Effector memory CD8-positive, alpha-beta T cell (primary cell): ENCODE measurements at places on chromosomes 5 and 9.

- H3K27ac ChIP-seq: no peak overlapping the region
- peaks cover 67% of the 10 kb centered on the region for H3K27me3 ChIP-seq
- no peaks in the 10 kb centered on the region for H3K36me3 ChIP-seq
- H3K4me1 ChIP-seq: no peaks in the 10 kb centered on the region
Measured at GRCh38 chr5:175614223-175614815, 43.6 kb upstream of the HRH2 start.

- no peaks in the 10 kb centered on the region for H3K27me3 ChIP-seq
- no peaks in the 10 kb centered on the region for H3K36me3 ChIP-seq
- no peak overlapping the region for H3K4me3 ChIP-seq
- H3K4me1 ChIP-seq: no peaks in the 10 kb centered on the region
- DNase-seq: no peak
Measured at GRCh38 chr9:83047839-83048775, 14.8 kb downstream of the RASEF start.

DNA sequence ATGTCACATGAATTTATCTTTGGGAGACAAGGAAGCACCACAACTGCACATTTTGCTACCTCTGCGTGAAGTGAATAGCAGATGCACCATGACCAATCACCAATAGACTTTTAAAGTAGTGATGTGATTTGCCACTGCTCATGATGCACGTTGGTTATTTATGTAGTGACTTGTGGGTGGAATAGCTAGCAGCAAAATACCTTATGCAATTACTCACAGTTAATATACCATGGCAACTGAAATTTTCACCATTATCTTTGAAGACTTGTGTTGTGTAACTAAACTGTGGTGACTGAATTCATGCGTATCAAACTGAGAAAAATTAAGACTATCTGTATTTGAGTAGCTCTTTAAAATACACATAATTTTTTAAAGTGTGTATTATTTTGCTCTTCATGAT, 46.2 kb upstream of the TUSC1 start:
- H3K36me3 ChIP-seq: no peaks in the 10 kb centered on the region
- no peaks in the 10 kb centered on the region for H3K27me3 ChIP-seq
- no peaks in the 10 kb centered on the region for H3K4me1 ChIP-seq
- H3K27ac ChIP-seq: no peak overlapping the region
- DNase-seq: no peak

DNA sequence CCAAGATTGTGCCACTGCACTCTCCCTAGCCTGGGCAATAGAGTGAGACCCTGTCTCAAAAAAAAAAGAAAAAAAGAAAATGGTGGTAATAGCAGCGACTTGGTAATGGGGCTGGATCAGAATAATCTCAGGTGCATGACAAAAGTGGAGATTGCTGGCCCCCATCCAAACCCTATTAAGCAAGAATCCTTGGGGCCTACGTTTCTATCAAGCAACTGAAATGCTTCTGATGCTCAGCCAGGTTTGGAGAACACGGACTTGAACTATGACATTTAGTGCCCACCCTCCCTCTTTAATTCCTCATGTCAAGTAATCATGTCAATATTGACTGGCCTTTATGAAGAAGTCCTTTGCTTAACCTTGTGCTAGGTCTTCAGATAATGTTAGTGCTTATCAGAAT, 6.6 kb downstream of the C5orf52 start:
- H3K27ac ChIP-seq: no peak overlapping the region
- no peak overlapping the region for H3K4me3 ChIP-seq
- H3K36me3 ChIP-seq: no peaks in the 10 kb centered on the region

DNA sequence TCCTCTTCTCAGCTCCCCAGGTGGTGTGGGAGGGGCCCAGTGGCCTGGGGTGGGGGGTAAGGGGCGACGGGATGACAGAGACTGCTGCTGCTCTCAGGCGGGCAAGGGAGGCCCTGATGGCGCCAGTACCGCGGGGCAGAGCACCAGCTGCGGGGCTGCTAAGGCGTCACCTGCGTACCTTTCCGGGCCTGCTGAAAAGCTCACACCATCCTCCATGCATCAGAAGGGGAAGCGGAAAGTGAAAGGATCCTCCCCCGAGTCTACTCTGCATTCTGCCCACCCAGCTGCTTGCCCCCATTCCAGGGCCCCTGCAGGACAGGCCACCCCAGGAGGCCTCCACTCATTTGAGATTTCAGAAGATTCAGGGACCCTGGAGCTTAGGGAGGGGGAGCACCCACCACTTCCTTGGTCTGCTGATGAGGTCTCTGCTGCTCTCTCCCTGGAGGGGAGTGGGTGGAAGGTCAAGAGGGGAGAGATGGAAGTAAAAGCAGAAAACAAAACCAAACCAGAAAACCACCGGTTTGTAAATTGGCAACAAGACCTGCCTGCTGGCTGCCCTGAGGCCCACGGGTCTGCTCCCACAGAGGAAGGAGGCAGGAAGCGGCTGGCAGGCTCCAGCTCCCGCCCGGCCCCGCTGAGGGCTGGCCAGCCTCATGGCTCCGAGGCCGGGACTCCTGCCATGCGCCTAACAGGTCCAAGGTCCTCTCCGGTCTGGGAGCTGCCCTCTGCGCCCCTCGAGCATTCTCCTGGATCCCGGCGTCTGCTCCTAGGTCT, 33.6 kb downstream of the PRRT1B start:
- DNase-seq: peak; percentile 45
- H3K27me3 ChIP-seq: no peaks in the 10 kb centered on the region
- peaks cover 28% of the 10 kb centered on the region for H3K4me1 ChIP-seq
- peak overlapping the region; percentile 71 for H3K4me3 ChIP-seq
- peak overlapping the region; percentile 93 for H3K27ac ChIP-seq
- peaks cover 84% of the 10 kb centered on the region for H3K36me3 ChIP-seq

- no peaks in the 10 kb centered on the region for H3K27me3 ChIP-seq
- H3K4me1 ChIP-seq: no peaks in the 10 kb centered on the region
- no peak overlapping the region for H3K4me3 ChIP-seq
- H3K27ac ChIP-seq: no peak overlapping the region
- no peaks in the 10 kb centered on the region for H3K36me3 ChIP-seq
- no peak for DNase-seq
Measured at GRCh38 chr5:124686239-124687004, 60.0 kb downstream of the ZNF608 start.

DNA sequence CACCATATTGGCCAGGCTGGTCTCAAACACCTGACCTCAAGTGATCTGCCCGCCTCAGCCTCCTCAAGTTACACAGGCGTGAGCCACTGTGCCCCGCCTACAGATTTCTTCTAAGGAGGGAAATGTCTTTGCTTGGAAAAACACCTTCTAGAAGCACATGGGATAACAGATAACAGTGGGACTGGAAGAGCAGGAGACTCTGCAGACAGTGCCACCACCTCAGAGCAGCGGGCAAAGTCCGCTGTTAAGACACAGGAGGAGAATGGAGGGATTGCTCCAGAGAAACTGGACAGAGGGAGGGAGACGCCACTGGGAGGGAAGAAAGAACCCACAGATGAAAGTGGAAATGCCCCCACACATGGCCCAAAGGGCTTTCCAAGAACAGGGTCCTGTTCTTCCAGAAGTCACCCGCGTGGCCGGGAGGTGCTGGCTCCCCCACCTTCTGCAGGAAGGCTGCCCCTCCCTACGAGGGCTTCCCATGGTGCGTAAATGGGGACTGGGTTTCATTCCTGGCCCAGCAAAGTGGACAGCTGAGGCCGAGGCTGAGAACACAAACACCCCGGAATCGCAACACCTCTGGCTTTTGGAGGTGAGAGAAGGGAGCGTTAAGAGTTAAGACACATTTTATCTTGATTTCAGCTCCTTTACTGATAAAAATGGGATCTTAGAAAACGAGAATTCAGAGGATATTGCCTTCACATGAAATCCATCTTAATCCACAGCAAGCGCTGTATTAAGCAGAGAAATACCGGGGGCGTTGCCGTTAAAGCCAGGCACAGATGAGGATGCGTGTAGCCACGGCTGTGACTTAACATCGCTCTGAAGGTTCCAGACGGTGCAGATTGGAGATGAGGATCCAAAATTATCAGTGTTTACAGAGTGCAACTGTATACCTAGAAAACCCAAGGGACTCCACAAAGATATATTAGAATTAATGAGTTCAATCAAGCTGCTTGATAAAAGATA, 11.2 kb downstream of the ADAMTS2 start:
- peaks cover 41% of the 10 kb centered on the region for H3K27me3 ChIP-seq
- H3K27ac ChIP-seq: no peak overlapping the region
- no peak overlapping the region for H3K4me3 ChIP-seq

DNA sequence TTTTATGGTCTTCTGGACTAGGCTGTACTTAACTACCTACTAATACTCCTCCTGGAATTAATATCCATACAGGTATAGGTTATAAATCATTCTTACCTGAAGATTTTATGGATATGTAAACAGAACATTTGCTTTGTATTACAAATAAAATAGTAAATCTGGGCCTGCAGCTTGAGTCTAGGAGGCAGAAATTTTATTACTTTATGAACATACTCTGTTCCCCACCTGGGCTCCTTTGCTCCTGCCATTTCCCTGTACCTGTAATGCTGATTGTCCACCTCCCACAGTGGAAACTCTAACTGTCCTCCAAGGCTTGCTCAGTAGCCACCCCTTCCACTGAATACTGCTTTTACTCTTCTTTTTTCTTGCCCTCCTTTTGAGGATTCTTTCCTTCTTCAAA, 108.0 kb downstream of the PAM start:
- H3K27me3 ChIP-seq: no peaks in the 10 kb centered on the region
- peaks cover 26% of the 10 kb centered on the region for H3K4me1 ChIP-seq
- no peak for DNase-seq
- H3K27ac ChIP-seq: no peak overlapping the region

GRCh38 chr5:174832811-174833210, 108.4 kb downstream of the MSX2 start:
- no peak overlapping the region for H3K27ac ChIP-seq
- no peaks in the 10 kb centered on the region for H3K36me3 ChIP-seq
- no peak overlapping the region for H3K4me3 ChIP-seq
- DNase-seq: no peak
- H3K4me1 ChIP-seq: no peaks in the 10 kb centered on the region

DNA sequence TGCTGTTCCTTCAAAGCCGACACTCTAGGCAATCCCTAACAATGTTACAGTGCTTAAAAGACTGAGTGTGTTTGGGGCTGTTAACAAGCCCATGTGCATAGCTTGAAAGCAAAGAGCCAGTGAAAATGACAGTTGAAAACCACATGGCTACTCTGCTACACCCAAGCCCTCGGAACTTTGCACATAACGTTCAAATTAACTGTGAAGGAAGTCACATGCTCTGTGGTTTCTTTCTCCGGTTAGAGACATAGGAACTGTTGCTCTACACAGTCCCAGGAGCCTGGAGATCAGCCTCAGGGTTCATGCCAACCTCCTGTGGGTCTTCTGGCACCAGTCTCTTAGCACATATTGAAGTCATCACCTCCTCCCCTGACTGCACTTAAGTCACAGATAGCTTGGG, 51.1 kb downstream of the C9orf152 start:
- peak; percentile 27 for DNase-seq
- peak overlapping the region; percentile 62 for H3K4me3 ChIP-seq
- H3K4me1 ChIP-seq: peaks cover 31% of the 10 kb centered on the region
- H3K27me3 ChIP-seq: no peaks in the 10 kb centered on the region
- H3K36me3 ChIP-seq: peaks cover 7% of the 10 kb centered on the region
- H3K27ac ChIP-seq: peak overlapping the region; percentile 91

DNA sequence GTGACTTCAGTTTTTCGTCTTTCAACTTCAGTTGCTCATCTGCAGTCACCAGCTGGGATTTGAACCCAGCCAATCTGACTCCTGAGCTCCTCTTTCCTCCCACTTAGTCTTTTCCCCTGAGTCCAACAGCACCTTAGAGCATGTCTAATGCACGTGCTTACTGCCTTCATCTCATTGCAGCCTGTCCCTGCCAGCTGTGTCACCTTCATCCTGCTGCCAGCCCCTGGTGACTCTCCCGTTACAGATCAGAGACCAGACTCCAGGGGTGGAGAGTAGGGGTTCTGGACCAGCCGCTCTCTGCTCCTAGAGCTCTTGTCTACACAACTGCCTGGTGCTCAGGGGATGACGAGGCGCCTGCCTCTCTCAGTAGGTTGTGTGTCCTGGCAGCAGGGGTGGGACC, 132.9 kb upstream of the LMX1B start:
- no peak overlapping the region for H3K4me3 ChIP-seq
- H3K27me3 ChIP-seq: no peaks in the 10 kb centered on the region
- peaks cover 34% of the 10 kb centered on the region for H3K36me3 ChIP-seq
- H3K27ac ChIP-seq: peak overlapping the region; percentile 10
- H3K4me1 ChIP-seq: peaks cover 29% of the 10 kb centered on the region

DNA sequence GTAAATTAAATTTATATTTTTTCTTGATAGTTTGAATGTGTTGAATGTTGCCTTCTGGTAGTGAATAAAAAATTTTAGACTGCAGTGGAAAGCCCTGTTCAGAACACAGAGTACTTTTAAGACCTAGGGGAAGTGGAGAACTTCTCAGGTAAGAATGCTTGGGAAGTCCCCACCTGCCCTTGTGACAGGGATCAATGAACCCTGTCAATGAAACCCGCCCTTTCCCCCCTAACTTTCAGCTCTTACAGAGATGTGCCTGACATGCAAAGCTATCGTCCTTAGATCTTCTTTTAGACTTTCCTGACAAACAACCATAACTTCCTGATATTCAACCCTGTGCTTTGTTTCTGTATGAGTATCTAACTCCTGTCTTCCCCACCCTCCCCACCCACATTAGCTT, 562.7 kb downstream of the TLE4 start:
- H3K36me3 ChIP-seq: no peaks in the 10 kb centered on the region
- DNase-seq: no peak
- H3K4me3 ChIP-seq: no peak overlapping the region
- H3K27ac ChIP-seq: no peak overlapping the region
- peaks cover 11% of the 10 kb centered on the region for H3K27me3 ChIP-seq

DNA sequence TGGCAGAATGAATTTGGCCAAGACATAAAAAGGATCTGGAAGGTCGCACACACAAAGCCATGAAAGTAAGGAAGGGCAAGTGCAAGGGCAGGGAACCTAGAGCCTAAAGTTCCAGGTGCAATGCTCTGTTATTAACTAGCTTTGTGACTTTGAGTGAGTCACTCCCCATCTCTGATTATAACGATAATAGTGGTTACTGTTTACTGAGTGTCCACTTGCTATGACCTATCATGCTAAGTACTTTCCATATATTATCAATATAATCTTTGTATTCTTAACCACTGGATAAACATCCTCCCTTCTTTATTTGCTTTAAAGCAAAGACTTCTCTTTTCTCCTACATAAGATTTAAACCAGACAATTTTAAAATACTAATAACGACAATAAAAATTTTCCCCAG, 504.6 kb upstream of the BRINP1 start:
- no peak overlapping the region for H3K4me3 ChIP-seq
- DNase-seq: no peak
- H3K36me3 ChIP-seq: no peaks in the 10 kb centered on the region
- no peaks in the 10 kb centered on the region for H3K27me3 ChIP-seq
- no peak overlapping the region for H3K27ac ChIP-seq
